ENCODE measurements at places on chromosomes 5 and 9.

- DNase-seq = no peak
These were observed 162.7 kb upstream of the PDE4D start for GRCh38 chr5:60056191-60056590.

DNA sequence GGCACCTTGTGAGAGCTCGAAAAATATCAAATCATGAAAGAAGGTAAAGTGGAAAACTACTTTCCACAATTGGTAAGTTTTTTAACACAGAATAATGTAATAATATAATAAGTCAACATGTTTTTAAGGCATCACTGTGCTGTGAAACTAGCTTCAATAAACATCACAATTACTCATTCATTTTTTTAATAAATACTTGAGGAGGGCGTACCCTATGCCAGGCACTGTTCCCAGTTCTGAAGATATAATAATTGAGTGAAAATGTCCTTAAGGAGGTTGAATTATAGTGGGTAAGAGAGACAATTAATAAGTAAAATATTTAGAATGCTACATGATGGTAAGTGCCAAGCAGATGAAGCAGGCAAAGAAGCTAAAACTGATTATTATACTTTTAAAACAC lies 381.4 kb downstream of the ELAVL2 start:
- no peak for DNase-seq

- DNase-seq = no peak
These were observed 9.2 kb upstream of the ERAP1 start for GRCh38 chr5:96816991-96817390.

GRCh38 chr5:67636091-67636490 lies 439.5 kb upstream of the CD180 start:
- no peak for DNase-seq

DNA sequence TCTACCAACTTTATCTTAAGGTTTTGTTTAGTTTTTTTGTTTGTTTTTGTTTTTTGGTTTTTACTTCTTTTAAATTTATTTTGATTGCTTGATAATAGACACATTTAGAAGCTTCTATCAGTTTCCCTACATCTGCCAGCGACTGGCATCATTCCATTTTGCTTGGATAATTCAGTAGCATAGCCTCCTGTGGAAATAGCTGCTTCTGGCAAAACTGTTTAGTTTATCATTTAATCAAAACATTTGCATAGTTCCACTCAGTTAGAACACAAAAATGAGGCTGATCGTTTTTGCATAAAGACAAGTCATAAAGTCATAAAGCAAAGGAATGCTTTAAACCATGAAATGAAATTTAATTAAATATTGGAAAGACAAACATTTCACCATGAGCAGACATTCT lies 133.7 kb upstream of the NFIL3 start:
- DNase-seq = no peak

- DNase-seq = peak; percentile 28
These were observed 37.7 kb downstream of the LAMC3 start for GRCh38 chr9:131046581-131047202.

- DNase-seq = no peak
These were observed 59.5 kb upstream of the FBXL7 start for GRCh38 chr5:15440434-15440833.

GRCh38 chr5:76393035-76393680 lies 9.9 kb upstream of the IQGAP2 start:
- no peak for DNase-seq

GRCh38 chr5:132220491-132220890 lies 7.2 kb downstream of the P4HA2 start:
- no peak for DNase-seq

DNA sequence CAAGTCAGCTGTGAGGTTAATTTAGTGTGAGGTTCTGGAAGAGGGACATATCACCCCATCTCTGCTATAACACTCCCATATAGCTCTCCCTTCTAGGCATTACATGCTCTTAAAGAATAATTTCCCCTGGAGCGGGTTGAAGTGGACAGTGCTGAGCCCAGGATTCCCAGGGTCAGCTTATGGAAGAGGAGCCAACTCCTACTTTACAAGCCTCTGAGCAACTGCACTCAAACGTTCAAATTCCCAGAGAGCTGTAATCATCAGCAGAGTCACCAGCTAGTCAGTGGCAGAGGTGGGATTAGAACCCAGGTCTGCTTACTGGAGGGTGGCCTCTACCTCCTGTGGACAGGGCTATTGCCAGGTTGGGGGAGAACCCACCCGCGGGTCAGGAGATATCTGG lies 1.4 kb downstream of the NEURL1B start:
- no peak for DNase-seq

DNA sequence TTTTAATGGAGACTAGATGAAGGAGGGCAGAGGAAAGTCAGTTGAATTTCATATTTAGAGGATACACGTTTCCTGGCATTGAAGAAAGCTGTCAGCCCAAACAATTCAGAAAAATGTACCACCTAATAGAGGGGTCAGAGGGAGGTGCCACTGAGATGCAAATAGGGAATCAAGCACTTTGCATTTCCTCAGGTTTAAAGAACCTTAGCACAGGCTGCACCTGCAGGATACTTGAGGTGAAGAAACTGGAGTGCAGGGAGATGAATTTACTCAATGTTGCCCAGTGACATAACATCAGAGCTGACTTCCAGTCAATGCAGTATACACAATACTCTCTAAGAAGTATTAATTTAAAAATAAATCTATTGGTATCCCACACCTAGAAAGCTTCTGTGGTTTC lies 67.0 kb upstream of the MAST4 start:
- DNase-seq = no peak

- DNase-seq = no peak
These were observed 15.0 kb downstream of the ANKRD34B start for GRCh38 chr5:80555099-80555498.

- no peak for DNase-seq
These were observed 63.0 kb upstream of the TAF11L2 start for GRCh38 chr5:17434982-17435381.

GRCh38 chr9:136534366-136534765 lies 11.5 kb downstream of the NOTCH1 start:
- DNase-seq = no peak

- DNase-seq = no peak
These were observed 19.2 kb upstream of the HEXB start for GRCh38 chr5:74665816-74666215.

- no peak for DNase-seq
These were observed 93.4 kb upstream of the CDH6 start for GRCh38 chr5:31100047-31100575.

DNA sequence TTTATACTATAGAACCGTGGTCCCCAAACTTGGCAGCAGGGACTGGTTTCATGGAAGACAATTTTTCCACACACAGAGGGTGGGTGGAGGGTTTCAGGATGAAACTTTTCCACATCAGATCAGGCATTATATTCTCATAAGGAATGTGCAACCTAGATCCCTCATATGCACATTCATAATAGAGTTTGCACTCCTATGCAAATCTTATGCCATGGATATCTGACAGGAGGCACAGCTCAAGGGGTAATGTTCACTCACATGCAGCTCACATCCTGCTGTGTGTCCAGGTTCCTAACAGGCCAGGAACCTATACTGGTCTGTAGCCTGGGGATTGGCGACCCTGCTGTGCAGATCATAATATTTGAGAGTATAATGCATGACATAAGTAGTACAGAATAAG lies 1802.2 kb upstream of the ACO1 start:
- no peak for DNase-seq

GRCh38 chr5:6326776-6327175 lies 51.6 kb downstream of the MED10 start:
- DNase-seq = no peak

DNA sequence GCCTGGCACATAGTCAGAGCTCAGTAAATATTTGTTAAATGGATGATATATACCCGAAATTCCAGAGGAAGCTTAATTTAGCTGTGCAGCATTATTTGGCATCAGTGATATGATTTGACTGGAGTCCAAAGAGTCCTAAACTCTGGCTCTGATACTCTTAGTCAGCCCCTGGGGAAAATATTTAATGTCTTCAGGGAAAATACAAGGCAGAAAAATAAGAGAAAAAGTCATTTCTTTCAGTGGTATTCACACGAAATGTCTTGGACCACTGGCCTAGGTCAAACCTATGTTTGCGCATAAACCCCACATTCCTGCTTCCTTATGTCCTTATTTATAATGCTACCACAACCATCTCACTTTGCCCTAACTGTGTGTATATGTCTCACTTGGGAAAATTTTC lies 23.8 kb downstream of the GLRA1 start:
- DNase-seq = no peak

DNA sequence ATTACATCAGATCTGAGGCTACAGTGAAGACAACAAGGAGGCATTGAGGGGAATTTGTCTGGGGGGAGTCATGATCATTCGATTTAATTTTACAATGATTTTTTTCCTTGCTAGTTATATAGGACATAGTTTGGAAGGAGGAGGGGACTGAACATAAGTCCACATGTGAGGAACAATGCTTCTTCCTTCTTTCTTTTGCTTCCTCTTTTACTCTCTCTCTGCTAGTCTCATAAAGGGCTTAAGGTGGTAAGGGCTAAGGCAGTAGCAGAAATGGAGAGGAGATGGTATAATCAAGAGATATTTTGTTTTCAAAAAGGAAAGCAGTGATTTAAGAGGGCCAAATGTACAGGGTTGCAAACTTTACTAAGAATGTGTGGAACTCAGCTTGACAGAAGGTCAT lies 64.3 kb downstream of the GRIN3A start:
- no peak for DNase-seq

DNA sequence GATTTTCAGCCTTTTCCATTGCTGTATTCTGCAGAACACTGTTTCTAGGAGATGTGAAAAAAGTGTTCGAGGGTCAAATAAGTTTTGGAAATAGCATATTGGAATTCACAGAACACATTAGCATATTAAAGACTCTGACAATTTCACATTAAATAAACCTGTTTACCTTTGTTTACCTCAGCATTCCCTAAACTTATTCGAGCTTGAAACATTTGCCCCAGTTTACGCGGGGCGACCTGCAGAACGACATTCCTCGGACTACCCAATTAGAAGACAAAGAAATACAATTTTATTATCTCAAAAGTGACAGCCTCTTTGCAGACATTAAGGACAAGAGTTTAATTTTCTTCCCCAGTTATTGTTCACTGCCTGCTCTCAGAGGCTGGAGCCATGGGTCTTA lies 110.3 kb upstream of the NFIB start:
- no peak for DNase-seq

DNA sequence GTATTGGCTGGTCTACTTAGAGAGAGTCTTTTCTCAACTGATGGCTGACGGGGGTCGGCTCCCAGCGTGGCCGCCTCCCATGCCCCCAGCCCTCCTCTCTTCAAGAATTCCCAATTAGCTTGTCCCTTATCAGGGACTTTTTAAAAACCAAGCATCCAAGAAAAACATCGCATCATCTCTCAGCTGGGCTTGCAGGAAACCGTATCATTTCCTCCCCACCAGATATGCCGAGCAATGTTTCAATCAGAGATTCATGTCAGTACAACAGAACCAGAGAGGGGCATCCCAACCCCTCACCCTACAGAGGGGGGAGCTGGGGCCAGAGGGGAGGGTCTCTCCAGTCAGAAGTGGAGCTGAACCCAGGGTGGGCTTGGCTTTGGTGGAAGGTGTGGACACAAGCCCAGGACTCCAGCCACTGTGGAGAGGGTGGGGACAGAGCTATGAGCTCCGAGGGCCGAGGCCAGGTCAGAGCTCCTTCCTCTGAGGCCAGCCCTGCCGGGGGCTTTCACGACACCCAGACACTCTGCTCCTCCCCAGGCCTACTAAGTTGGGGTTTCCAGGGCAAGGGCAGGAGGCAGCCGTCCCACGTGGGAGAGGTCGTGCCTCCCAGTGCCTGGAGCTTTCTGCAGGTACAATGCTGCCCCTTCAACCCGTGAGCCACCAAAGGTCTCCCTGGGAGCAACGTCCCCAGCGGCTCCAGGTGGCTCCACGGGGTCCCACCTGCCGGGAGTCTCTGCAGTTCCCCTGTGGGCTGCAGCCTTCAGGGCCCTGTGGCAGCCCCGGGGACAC lies 39.0 kb upstream of the TMEM250 start:
- DNase-seq = no peak

GRCh38 chr5:76818844-76819831 lies at the start of gene F2RL1:
Gene F2RL1, plus strand, starts transcription at chr5:76819030. Its CDS starts 153 bp downstream, at chr5:76819183.
- DNase-seq = no peak

- DNase-seq = no peak
These were observed 49.4 kb downstream of the SLC22A5 start for GRCh38 chr5:132418881-132419280.

DNA sequence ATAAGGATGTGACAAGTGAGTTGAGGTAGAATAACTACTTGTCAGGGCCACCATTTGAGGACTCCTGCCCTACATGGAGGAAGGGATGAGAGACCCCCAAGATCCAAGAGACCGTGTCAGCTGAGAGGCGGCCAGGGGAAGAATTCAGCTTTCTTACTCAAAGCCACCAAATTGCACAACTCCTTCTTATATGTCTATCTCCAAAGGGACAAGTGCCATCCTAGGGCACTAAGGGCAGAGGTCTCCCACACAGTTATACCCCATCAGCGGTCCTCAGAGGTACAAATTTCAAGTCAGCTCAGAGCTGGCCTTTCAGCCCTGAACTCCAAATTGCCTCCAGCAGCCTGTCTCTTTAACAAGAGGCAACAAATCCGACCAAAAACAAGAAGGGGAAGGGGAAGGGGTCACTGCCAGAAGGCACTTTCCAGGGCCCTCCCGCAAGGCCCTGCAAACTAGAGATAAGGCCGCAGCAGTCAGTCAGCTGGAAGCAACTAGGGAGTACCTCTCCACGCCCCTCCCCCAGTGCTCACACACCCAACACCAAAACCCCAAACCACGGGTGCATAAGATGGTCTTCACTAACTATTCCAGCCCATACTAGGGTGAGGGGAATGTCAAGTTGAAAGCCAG lies 6.1 kb upstream of the STOML2 start:
- no peak for DNase-seq

DNA sequence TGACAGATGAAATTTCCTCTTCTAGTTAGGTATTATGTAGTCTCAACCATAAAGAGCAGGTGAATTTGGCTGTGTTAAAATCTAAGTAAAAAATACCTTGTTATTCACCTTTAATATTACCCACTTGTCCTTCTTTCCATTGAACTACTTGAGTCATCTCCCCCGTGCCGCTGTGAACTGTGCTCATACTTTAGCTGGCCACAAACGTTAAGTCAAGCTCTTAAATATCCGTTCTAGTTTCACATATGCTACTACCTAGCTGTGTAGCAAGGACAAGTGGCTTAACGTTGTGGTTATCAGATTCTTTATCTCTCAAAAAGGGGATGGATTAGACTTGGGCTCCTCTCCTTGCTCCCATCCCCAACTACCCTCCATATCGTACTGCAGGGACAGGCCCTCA lies 110.4 kb downstream of the EFNA5 start:
- DNase-seq = no peak

DNA sequence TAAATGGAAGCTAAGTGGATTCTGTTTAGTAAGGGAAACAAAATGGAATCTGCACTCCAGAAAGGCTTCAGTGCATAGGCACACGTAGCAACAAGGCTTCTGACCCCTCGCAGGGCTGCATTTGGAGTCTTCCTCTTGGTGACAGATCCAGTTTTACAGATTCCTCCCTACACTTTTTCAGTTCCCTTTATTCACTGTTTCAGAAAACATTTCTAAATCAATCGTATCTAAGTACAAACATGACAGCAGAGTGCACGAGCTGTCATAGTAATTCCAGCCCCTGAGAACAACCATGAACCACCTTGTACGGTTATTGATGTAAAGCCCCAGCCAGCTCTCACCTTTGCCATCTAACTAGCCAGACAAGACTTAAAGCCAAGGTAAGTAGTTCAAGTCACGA lies 491.6 kb downstream of the SEMA5A start:
- no peak for DNase-seq

- peak; percentile 80 for DNase-seq
These were observed 33.6 kb upstream of the GLIPR2 start for GRCh38 chr9:36102742-36103495.
